Stimulated activated CD4-positive, alpha-beta T cell treated with anti-CD3 and anti-CD28 coated beads, Interleukin-4, amount 100 ng/mL, for 4 hours (primary cell): ENCODE measurements at places on chromosomes 5 and 9.

DNA sequence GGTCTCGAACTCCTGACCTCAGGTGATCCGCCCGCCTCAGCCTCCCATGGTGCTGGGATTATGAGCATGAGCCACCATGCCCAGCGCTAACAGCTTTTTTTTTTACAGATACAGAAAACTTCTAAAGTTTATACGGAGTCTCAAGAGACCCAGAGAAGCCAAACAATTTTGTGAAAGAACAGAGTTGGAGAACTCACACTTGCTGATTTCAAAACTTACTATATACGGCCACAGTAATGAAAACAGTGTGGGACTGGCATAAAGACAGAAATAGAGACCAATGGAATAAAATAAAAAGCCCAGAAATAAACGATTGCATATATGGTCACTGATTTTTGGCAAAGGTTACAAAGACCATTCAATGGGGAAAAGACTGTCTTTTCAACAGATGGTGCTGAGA, 85.6 kb upstream of the CACNA1B start:
- no peak for DNase-seq

DNA sequence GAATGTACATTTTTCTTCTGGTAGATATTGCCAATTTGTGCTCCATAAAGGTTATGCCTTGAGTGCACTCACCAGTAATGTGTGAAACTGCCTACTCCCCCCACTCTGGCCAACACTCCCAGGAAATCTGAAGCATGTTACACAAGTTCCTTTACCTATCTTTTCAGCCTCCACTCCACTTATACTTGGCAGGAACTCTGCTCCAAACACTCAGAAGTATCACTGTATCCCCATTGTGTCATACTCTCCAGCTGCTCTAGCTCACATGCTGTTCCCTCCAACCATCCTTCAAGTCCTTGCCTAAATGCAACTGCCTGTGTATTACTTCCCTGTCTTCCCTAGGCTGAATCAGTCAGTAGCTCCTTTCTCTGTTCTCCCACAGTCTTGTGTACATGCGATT, 28.3 kb downstream of the POU4F3 start:
- no peak for DNase-seq

GRCh38 chr9:93698140-93698908, 121.9 kb downstream of the PHF2 start:
- no peak for DNase-seq

DNA sequence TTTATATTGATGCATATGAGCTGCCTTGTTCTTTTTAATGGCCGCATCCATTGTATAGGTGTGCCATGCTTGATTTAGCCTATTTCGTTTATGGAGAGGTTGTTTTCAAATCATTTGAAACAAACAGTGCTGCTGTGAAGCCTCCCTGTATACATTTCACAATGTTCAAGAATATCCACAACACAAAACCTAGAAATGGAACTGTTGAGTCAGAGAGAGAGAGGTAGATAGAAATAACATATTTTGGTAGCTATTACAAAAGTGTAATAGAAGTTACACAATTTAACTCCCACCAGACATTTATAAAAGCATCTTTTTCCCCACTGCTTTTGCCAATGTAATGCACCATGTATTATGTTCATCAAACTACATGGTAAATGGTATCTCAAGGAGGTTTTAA, 82.0 kb downstream of the FRMD3 start:
- no peak for DNase-seq

DNA sequence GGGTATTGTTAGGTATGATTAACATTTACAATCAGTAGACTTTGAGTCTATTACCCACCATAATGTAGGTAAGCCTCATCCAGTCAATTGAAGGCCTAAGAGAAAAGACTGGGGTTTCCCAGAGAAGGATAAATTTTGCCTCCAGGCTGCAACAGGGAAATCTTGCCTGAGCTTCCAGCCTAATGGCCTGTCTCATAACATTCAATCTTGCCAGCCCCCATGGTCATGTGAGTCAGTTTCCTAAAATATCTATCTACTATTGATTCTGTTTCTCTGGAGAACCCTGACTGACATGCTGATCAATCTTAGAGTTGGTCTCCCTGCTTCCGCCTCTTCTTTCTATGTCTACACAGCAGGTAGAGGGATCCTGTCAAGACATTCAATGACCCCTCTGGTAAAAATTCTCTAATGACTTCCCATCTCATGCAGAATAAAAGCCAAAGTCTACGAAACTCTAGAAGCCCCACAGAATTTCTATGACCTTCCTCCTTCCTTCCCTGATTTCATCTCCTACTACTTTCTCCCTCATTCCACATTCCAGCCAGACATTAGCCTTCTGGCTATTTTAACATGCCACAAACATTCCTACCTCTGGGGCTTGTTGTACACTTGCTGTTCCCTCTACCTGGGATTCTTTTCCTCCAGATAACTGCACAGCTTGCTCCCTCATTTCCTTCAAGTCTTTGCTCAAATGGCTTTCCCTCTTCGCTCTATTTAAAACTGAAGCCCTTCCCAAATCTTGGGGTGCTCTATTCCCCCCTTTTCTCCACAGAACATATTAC, 60.2 kb downstream of the FBXW11 start:
- no peak for DNase-seq

DNA sequence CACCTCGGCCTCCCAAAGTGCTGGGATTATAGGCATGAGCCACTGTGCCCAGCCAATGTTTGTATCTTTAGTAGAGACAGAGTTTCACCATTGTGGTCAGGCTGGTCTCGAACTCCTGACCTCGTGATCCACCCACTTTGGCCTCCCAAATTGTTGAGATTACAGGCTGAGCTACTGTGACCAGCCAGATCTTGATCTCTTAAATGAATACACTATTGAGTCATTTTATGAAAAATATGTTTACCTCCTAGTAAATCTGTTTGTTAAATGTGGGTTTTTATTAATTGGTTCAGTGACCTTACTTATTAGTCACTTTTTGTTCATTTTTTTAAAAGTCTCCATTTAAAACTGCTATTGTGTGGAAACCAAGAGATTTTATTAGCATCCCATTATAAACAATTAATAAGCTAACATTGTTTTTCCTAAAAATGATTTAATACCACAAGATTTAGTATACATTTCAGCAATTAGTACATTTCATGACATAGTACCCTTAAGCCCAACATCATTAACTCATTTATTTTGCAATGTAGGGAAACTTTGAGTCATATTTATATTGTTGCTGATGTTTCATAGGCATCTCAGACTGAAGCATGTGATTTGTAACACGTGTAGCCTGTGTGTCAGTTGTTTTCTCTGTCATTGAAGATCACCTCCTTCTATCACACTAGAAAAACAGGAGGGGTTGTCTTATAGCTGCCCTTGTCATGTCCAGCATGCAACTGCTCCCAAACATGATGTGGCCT, 261.2 kb downstream of the TAF11L14 start:
- no peak for DNase-seq

DNA sequence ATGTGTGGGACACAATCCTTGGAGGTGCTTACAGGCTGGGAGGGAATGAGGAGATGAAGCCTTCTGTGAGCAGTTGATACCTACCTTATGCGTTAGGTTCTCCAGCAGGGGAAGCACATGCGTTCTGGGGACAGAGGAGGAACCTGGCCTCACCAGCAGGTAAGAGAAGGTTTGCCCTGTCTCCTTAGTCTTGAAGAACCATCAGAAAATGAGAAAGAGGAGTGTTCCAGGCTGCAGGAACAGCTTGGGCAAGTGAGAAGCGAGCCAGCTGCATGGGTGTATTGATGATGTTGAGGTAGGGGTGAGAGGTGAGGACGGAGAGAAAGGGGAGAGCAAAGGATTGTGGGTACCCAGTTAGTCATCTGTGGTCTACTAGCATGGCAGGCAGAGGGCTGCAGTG, 156.9 kb upstream of the MVB12B start:
- no peak for DNase-seq

DNA sequence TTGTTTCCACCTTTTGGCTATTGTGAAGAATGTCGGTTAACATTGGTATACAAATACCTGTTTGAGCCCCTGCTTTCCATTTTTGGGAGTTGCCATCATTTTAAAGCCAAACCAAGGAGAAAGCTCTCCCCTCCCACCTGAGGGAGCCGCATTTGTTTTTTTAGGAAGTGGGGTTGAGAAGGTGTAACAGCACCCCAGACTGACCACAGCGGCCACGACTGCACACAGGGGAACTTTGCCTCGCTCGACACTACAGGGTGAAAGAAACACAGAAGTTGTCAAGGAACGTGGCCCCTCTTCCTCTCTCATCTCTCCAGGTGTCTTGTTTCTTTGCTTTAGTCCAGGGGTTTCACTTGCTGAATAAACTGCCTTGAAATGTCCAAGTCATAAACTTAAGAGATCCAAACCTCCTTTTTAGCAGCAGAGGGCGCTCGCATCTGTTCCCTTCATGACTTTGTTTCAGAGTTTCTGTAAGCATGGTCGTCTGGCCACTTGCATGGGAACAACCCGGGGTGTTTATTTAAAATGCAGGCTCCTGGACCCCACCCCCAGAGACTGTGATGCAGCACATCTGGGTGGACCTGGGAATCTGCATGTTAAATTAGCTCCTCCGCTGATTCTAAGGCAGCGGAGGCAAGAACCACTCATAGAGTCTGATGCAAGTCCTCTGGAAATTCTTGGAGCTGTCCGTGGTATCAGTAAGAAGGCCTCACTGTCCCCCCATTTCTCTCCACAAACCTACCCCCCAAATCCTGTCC, 2.1 kb upstream of the TTLL11 start:
- peak; percentile 37 for DNase-seq

DNA sequence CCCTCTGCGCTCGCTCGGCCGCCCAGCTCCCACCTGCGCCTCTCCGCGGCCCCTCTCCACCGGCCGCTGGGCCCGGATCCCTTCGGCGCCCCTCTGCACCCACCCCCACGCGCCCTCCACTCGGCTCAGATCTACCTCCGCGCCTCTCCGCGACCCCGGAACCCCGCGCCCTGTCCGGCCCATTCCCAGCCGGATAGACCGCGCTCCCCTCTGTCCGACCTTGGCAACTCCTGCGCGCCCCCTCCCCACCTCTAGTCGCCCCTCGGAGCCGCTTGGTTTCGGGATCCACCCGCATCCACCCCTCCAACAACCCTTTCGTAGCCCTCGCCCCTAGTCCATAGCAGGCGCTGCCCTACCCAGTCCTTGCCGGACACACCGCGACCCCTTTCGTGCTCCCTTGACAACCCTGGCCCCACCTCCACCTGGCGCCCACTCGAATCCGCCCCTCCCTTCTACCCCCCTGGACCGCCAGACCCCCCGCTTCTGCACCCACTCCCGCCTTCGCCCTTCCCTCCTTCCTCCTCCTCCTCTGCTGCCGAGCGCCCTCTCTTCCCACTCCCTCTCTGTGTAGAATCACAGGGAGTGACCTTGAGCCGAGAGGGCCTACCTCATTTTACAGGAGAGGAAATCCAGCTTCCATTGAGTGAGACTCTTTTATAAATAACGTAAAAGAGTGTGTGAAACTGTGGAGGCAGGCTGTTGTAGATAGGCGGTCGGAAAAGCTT, 525 bp upstream of the AK3 start:
- DNase-seq: peak; percentile 8

DNA sequence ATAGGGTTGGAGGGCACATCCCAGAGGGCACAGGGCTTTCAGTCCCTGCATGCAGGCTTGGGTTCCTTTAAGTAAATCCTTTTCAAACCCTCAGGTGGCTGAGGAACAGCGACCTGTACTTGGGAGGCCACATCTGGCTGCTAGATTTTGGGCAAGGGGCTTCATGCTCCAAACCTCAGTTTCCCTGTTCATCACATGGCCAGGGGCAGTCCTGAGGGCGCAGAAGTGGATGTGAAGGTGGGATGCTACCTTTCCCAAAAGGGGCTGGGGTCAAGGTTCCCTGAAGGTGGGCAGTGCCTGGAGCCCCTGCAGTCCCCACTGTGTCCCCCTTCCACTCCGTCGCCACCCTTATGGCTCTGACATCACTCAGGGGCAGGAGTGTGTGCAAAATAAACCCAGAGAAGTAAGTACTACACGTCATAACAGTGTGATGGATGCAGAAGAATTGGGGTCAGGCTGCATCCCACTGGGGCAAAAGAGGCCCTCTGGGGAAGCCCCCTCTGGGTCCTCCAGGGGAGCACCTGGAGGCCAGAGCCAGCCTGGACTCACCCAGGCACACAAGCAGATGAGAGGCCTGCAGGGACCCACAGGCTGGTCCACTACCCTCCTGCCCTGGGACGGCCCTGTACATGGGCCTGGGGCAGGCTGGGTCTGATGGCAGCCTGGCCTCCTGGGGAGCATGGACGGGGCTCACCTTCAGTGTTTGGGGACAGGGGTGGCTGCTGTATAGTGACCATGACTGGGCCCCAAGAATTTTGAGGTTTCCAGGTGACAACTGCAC, 1.9 kb upstream of the CARD19 start:
- DNase-seq: no peak

DNA sequence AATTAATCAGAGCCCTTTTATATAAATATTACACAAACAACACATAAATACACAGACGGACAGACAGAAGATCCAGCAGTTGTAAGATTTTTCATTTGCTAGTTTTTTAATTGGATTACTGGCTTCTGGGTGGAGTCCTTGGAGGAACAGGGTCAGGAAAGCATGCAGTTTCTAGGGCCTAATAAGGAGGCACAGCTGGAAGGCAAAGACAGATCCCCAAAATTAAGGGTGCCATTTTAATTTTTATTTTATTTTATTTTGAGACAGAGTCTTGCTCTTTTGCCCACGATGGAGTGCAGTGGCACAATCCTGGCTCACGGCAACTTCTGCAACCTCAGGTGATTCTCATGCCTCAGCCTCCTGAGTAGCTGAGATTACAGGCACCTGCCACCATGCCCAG, 49.5 kb downstream of the PTGS1 start:
- no peak for DNase-seq

- no peak for DNase-seq
Measured at GRCh38 chr9:134475011-134475790, 148.9 kb downstream of the RXRA start.

DNA sequence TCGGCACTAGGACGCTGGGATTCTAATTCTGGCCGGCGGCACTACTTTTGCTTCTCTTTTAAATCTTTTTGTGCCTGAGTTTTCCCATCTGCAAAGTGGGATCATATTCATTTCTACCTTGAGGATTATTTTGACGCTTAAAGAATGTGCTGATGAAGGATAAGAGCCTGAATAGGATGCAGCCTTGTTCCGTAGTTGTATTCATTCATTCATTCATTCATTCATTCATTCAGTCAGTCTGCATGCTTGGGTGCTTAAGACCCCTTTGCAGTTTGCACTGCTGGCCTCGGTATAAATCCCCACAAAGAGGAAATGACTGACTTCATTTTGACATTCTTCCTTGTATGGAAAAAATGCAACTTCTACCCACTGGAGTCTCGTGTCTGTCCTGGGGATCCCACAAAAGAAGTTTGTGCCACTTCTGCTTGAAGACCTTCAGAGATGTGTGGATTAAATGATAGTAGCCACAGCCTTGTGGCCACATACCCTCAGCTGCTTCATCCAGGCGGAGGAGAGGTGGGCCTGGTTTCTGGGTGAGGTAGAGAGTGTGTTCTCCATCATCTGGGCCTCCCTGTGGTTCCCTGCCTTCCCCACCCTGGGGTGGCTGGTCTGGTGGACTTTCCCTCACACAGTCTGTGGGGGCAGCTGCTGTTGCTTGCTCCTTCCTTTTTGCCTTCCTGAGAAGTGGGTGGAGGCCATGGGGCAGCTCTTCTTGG, 62.6 kb downstream of the PPARGC1B start:
- DNase-seq: no peak

- no peak for DNase-seq
Measured at GRCh38 chr5:1065143-1065750, 46.6 kb downstream of the SLC12A7 start.
